ENCODE measurements at places on chromosomes 5 and 9. TPM values are rescaled to one million over a fixed set of nuclear protein-coding genes. Genes with fewer than 3 reads are reported as not detected.

GRCh38 chr5:6491196-6491918, 42.7 kb downstream of the UBE2QL1 start:
- no peak for DNase-seq

IL13 gene
- not detected for total RNA-seq

DNA sequence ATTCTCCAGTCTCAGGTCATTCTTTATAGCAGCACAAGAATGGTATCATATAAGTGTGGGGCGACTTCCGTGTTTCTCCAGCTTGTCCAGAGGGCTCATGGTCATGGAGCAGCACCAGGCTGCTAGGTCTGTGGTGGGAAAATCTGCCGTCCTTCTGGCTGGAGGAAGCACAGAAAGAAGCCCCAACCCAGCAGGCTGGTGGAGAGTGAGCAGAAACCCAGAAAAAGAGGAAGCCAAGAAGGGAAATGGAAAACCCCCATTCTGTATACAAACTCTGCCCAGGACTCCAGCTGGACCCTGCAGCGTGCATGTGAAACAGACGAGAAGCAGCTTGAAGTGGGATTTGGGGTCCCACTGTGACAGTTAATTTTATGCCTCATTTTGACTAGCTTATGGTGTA, 34.3 kb upstream of the OLFM1 start:
- DNase-seq, result no peak

DNA sequence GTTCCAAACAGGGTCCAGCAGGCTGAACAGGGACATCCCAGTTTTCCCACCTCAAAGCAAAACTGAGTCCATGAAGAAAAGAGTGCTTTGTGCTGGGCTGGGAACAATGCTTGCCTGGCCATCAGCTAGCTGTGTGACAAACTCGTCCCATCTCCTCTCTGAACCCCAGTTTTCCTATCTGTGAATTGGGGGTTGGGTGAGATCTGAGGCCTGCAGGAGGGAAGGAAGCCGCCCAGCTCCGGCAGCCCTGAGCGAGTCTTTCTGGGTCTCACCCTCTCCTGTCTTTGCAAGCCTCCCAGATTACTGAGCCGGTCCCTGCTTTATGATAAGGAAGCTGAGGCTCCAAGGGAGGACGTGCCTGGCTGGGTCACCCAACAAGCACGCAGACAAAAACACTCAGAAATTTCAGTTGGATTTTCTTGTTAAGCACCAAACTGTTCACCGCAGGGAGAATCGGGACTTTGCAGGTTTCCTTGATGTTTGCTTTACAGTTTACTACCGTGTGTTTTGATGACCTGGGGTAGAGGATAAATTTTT, 82.6 kb upstream of the LMX1B start:
- DNase-seq, result no peak

IFNB1 gene
- not detected for total RNA-seq

DNA sequence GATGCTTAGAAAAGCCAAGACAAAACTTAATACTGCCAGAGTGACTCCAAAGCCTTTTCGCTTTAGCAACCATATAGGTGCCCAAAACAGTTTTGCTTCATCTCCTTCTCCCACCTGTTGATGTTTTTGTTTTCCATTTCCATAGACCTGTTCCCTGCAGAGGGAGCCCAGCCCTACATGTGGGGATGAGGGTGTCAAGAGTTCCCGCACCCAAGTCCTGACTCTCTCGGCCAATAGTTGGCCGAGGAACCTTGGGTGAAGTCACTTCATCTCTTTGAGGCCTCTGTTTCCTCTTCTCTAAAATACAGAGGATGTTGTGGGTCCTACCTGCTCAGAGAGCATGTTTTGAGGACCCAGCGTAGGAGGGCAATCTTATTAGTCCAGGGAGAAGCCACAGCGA, 38.5 kb upstream of the LCP2 start:
- no peak for DNase-seq

CCDC180 gene
- 0.90 TPM for total RNA-seq

GRM6 gene
- not detected for total RNA-seq

GRCh38 chr5:109589239-109589638, 100.5 kb upstream of the MAN2A1 start:
- DNase-seq, result no peak

GRCh38 chr9:115531410-115532125, 413.6 kb upstream of the TNC start:
- peak; percentile 90 for DNase-seq

- DNase-seq, result no peak
These were observed 568.9 kb downstream of the ANXA1 start for GRCh38 chr9:73720601-73721000.

DNA sequence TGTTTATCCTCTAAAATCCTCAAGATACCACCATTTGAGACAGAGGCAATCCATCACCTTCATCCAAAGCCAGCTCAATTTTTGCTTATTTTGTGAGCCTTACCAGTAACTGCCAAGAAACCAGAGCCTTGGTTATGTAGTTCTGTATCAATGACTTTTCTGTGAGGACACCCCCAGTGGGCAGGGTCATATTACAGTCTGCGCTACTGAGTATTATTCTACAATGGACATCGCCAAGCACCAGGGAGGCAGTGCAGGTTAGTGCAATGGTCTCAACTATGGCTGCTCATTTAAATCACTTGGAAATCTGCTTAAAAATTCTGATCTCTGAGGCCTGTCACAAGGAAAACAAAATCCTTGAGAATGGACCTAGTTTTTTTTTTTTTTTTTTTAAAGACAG, 90.5 kb upstream of the NIPAL4 start:
- DNase-seq, result no peak

GRCh38 chr9:89529243-89530035, 31.5 kb upstream of the SEMA4D start:
- no peak for DNase-seq

OMD gene
- not detected for total RNA-seq

DIRAS2 gene
- total RNA-seq, result not detected

DNA sequence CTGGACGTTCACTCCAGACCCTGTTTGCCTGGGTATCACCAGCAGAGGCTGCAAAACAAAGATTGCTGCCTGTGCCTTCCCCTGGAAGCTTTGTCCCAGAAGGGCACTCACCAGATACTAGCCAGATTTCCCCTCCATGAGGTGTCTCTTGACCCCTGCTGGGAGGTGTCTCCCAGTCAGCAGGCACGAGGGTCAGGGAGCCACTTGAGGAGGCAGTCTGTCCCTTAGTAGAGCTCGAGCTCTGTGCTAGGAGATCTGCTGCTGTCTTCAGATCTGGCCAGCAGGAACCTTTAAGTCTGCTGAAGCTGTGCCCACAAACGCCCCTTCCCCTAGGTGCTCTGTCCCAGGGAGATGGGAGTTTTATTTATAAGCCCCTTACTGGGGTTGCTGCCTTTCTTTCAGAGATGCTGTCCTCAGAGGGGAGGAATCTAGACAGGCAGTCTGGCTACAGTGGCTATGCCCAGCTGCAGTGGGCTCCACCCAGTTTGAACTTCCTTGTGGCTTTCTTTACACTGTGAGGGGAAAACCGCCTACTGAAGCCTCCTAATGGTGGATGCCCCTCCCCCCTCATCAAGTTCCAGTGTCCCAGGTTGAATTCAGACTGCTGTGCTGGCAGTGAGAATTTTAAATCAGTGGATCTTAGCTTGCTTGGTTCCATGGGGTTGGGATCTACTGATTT, 253.9 kb downstream of the SPATA31D1 start:
- DNase-seq, result no peak

ZNF883 gene
- total RNA-seq, result 0.83 TPM

DNA sequence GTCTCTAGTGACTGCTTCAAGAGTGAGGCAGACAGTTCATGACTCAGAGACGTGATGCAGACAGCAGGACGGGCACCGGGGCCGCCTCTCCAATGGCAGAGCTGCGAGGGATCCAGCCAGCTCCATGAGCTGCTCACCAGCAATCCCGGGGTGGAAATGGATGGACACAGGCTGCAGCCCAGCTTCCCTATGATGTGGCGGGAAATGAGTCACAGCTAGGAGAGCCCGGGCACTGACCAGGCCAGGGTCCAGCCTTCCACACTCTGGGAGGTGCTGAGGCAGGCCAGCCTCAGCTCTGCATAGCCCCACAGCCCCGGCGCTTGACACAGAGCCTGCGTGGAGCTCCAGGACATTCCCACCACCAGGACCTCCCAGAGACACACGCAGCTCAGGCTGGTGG, 244.8 kb upstream of the IRX2 start:
- DNase-seq, result no peak

- no peak for DNase-seq
These were observed 455.4 kb downstream of the SEMA5A start for GRCh38 chr5:9090381-9091026.

DNA sequence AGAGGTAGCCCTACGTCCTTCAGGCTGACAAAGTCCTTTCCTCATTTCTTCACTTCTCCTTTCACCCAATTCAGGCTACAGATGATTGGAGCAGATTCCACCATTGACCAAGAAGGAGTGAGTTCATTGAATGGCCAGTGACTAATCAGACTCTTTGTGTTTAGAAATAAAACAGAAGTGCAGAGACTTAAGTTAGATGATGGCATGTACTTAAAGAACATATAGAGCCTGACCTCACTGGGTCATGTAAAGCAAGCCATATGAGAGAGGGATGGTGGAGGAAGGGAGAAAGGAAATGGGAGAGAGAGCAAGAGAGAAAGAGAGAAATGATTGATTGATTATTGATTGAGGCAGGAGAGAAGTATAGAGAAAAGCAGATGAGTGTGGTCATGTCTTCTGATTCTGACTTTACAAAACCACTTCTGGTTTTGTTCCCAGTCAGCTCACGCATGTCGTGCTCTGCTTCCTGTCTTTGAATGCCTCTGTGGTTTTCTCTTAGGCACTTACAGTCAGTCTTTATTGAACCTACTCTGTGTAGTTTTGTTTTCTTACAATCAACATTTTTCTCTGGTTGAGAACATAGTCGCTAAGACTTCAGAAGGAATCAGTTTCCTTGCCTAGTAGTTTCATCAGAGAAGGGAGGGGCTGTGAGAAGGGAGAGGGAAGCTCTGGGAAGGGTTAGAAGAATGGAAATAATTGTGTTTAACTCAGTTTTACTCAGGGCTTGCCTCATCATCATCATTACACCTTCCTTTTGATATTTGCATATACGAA, 149.2 kb upstream of the KLF9 start:
- peak; percentile 76 for DNase-seq

GRCh38 chr9:123349033-123349432, 7.0 kb upstream of the CRB2 start:
- DNase-seq, result no peak

- no peak for DNase-seq
These were observed 16.8 kb upstream of the PRLR start for GRCh38 chr5:35246900-35247647.

DNA sequence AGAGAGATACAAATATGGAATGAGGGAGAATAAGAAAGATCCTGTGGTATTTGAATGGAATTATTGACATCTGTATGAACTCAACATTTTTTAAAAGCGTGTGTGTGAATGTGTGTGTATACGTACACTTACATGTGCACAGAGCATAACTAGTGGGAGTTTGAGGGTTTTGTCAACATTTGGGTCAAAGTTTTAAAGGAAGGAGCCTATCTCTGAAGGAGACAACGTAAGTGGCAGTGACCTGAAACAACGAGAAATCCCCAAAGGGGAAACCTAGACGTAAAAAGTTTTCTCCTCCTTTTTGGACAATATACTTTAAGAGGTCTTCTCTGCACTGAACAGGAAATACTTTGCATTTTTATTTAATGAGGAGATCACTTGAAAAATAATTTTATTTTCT, 40.2 kb upstream of the DTWD2 start:
- DNase-seq, result no peak

- DNase-seq, result no peak
These were observed 325.6 kb downstream of the ZSWIM6 start for GRCh38 chr5:61657686-61658085.

DNA sequence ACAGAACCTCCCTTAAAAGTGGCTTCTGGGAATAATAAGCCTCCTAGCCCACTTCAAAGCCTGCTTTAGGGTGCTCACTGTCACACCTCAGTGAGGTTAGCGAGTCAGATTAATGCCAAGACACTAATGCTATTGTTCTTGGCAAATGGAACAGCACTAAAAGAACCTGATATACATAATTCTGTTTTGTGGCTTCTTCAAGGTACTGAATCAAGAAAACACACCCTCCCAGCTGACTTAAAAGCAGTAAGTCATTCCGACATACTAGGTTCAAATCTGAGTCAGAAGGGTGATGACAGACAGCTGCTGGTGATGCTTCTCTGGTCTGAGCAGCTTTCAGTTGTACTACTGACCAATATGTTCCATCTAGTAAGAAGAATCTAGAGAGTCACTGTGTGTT, 121.6 kb downstream of the OXCT1 start:
- DNase-seq, result peak; percentile 50

- no peak for DNase-seq
These were observed 28.8 kb downstream of the TNIP1 start for GRCh38 chr5:151051931-151052608.

GRCh38 chr9:126487856-126488255, 125.9 kb upstream of the LMX1B start:
- no peak for DNase-seq

DNA sequence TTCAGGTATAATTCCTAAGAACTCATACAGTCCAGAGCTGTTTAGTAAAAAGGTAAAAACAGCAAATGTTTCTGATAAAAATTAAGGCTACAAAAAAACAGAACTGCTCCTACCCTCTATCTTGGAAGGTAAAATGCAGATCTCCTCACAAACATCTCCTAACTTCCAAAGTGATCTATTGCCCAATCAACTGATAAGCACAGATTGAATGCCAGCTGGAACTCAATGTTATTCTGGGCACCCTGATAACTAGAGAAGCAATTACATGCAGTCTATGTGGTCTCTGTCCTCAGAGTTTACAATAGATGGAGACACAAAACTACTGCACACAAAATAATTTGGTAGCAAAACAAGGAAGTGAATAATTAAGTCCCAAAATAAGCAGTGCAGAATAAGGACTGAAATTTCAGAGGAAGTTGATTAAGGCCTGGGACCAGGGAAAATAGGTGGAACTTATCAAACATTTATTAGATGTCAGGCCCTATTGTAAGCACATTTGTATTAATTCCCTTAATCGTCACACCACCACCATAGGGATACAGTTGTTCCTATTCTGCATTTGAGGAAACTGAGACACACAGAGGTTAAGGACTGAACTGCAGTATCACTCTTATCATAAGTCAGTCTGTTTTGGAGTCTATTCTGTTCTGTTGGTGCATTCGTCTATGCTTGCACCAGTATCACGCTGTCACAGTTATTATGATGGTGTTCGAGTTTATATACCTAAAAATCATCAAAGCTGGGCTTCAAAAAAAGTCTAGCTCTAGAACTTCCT, 102.2 kb upstream of the TARS1 start:
- no peak for DNase-seq

DNA sequence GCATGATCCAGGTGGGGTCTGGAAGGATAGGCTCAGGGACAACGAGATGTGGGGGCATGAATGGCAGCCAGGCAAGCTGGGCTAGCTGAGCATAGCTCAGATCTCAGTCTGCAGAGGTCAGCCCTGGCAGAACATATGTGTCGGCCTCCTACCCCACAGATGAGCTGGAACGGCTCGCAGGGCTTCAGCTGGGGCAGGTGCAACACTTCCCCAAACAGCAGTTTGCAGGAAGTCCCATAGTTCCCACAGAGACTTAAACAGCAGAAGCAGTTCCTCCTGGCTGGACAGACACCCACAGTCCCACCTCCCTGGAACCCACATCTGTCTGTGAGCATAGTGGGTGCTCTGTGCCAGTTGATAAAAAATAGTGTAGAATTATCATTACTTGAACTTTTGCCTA, 404.6 kb downstream of the GADD45G start:
- DNase-seq, result no peak

ERMP1 gene
- 4.7 TPM for total RNA-seq

GRCh38 chr5:33423018-33423630, 17.6 kb upstream of the TARS1 start:
- peak; percentile 73 for DNase-seq

GRCh38 chr9:32875242-32875641, 91.9 kb downstream of the TMEM215 start:
- DNase-seq, result no peak

Data from IMR-90 (cell line).